ENCODE measurements at places on chromosomes 11 and 22.
A peak's percentile ranks its signal among the peaks of the same experiment; 100 is the strongest.

GRCh38 chr22:46352691-46353386, 17.3 kb downstream of the TRMU start:
- DNase-seq: no peak

- DNase-seq: no peak
Observed at GRCh38 chr11:78851878-78852586, 277.4 kb upstream of the NARS2 start.

DNA sequence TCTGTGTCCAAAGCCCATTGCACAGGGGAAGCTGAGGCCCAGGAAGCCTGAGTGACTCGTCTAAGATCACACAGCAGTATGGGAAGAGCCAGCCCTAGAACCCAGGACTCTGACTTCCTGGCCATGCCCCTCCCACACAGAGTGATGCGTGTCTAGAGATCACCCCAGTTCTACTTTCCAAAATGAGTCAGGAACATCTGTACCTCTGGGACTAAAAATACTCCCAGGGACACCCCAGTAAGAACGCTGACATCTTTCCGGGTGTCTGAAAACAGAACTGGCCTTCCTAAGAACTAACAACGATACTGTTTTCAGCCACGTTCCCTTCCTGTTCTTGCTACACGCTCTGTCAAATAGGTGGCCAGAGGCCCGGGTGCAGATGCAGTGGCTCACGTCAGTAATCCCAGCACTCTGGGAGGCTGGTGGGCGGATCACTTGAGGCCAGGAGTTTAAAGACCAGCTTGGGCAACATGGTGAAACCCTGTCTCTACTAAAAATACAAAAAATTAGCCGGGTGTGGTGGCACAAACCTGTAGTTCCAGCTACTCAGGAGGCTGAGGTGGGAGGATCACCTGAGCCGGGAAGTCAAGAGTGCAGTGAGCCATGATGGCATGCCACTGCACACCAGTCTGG, 21.7 kb upstream of the PDGFB start:
- DNase-seq: no peak

DNA sequence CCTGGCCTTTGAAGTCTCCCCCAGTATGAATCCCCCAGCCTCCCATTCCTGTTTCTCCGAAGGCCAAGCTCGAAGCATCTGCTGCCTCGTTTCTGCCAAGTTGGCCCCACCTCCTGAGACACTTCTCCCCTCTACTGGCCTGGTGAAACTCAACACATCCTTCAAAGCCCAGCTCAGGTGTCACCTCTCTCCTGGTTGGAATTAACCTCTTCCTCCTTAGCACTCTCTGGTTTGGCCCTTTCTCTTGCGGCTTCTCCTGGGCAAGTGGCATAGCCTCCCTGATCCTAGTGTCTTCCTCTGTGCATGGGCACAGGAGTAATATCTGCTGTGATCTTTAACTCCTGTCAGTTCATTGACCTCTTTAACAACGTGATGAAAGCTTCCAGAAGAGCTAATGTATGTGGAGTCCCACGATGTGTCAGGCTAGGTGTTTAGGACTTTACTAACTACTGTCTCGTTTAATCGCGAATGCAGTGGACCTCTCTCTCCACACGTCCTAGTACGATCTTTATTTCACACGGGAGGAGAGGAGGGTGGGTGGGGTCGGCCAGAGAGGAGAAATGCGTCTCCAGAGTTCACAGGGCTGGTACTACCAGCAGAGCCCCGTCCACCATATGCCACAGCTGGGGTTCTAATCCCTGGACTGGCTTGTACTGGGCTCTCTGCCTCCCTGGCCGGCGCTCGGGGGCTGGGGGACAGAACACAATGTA, 826 bp upstream of the PTPRJ start:
- DNase-seq: peak; percentile 22

GRCh38 chr11:124923296-124923695, 4.2 kb downstream of the HEPN1 start:
- no peak for DNase-seq

- no peak for DNase-seq
Observed at GRCh38 chr11:11960687-11961086, 47.7 kb downstream of the DKK3 start.

- DNase-seq: no peak
Observed at GRCh38 chr11:7281079-7281478, 29.4 kb downstream of the SYT9 start.

DNA sequence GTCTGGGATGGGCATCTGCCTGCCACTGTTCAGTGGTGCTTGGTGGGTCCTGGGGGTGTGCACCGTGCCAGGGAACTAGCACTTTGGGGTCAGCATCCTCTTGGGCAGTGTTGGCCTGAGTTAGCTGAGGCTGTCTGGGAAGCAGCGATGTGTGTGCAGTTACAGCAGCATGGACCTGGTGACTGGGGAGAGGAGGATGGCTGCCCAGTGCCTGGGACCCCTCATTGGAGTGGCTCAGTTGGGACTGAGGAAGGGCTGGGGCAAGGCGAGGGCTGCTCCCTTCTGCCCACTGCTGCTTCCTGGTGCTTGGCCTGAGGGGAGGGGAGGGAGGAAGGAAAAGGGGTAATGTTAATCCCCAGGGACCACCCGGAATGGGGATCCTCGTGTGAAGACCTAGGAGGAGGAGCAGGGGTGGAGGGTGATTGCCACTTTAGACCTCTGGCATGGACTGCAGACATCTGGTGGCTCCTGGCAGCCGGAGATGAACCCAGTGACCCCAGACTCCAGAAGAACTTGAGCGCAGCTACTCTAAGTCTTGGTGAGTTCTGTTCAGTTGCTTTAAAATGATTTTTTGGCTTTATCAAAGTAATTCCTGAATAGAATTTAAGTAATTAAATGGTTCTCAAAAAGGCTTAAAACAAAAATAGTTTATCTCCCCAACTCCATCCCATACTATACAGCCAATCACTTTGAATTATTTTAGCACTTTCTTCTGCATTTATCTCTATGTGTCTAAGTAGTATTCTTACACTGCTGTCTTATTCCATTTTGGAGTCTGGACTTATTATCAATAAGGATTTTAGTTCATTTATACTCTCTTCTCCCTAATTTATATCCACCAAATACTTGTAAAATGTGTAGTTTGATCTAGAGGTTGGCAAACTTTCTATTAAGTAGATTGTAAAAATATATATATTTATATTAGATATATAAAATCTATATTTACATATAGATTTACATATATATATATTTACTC, 15.4 kb upstream of the TMEM191C start:
- DNase-seq: no peak

- no peak for DNase-seq
Observed at GRCh38 chr22:37990301-37990700, 5.9 kb upstream of the SOX10 start.

- no peak for DNase-seq
Observed at GRCh38 chr11:70539360-70540095, 141.2 kb downstream of the CTTN start.

DNA sequence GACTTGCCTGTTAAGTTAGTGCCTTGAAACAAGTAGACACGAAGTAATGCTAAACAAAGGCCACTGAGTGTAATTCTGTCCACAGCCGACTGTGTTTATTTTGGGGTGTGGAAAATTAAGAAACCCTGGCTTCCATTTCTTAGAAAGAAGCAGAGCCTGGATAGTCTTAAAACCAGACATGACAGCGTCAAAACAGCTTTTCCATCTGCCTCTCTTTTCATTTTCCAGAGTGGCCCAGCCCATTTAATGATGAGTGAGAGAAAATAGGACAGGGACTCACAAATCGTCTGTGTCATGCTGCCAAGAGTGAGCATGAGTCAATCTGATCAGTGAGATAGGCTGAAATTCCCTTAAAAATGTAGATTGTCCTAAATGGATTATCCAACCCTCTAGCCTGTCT, 485.9 kb downstream of the JRKL start:
- no peak for DNase-seq
